ENCODE measurements at places on chromosomes 13 and 19. TPM values are rescaled to one million over a fixed set of nuclear protein-coding genes. Genes with fewer than 3 reads are reported as not detected.

DNA sequence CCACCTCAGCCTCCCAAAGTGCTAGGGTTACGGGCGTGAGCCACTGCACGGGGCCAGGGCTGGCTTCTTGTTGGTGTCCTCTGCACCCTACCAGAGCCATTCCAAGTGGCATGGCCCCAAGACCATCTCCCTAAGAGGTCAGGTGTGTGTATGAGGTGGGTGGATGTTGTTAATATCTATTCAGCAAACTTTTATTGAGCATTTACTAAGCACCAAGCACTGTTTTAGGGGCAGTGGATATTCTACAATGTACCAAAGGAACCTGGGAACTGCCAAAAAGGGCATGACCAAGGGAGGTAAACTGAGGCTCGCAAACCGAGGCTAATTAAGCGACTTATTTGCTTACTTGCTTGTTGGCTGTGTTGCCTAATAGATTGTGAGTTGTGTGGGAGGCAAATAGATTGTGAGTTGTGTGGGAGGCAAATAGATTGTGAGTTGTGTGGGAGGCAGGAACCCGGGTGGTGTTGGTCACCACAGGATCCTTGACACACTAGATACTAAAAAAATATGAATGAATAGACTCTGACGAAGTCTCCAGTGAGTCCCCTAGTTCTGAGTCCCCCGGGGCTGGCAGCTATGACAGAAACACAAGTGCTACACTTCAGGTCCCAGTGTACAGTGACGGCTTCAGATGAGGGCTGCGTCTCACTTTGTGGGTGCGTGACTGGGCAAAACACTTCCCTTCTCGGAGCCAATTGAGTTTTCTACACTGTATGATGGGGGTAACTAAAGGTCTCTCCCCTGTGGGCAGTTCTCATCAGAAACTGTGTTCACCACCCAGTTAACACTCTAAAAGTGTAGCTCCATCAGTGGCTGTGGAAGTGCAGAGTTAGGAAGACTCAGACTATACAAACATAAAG is 5.0 kb upstream of the BICRA start:
- DNase-seq: no peak

ZNF383 gene
- polyA plus RNA-seq: 14.0 TPM

GRCh38 chr19:30107251-30107650 is 165.2 kb downstream of the URI1 start:
- DNase-seq: no peak

PCDH20 gene
- 8.5 TPM for polyA plus RNA-seq

DNA sequence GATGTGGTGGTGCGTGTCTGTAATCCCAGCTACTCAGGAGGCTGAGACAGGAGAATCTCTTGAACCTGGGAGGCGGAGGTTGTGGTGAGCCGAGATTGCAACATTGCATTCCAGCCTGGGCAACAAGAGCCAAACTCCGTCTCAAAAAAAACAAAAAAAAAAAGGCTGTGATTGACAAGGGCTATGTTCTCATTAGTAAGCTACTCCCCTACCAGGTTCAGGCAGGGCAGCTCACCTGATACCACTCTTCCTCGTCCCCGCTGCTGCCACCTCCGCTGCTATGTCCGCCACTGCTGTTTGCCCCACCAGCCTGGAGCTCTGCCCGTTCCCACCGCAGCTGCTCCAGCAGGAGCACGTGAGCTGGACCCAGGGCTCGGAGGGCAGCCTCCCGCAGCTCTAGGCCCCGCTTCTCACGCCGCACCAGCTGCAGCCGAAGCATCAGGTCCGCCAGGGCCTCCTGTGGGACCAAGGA is 9.4 kb downstream of the USHBP1 start:
- DNase-seq: no peak

- DNase-seq: no peak
Measured at GRCh38 chr13:112102243-112102642, 35.3 kb downstream of the SOX1 start.

- DNase-seq: no peak
Measured at GRCh38 chr19:15976836-15977689, 28.3 kb downstream of the OR10H4 start.

DNA sequence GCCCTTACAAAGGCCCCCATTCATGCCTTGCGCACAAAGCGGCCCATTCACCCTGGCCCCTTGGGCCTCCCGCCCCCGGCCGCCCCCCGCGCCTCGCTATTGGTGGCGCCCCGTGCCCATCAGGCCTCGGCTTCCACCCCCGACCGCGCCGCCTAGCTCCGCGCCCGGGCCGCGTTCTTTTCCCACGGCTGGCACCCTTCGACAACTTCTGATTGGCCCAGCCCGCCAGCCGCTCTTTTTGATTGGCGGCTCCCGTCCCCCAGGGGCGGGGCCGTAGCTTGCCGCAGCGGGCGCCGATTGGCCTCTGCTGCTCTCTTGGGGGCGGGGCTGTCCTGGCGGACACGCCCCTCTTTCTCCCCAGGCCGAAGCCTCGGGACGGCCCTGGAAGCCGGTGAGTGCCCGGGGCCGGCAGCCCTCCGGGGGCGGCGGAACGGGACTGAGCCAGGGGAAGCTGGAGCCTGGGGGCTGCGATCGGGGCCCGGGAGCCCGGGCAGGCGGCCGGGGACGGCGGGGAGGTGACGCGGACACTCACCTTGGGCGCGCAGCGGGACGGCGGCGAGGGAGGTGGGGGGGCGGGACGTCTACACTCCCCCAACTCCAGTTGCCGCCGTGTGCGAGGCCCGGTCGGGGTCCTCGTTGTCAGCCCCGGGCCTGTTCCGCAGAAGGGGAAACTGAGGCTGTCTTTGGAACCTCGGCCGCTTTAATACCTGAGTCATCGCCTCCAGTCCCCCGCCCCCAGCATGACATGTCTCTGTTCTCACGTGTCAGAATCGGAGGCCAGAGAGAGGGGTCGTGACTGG is at the start of gene MYH14:
MYH14 (plus strand) TSS at position 342 of the 800 bp plus-strand sequence. CDS start 6,744 bp downstream, outside the sequence.
- no peak for DNase-seq

CPB2 gene
- 0.16 TPM for polyA plus RNA-seq

ZNF583 gene
- polyA plus RNA-seq: 8.6 TPM

RNF6 gene
- polyA plus RNA-seq: 38.0 TPM

ZNF549 gene
- polyA plus RNA-seq: 19.5 TPM

GRCh38 chr13:80022146-80022545 is 318.8 kb downstream of the SPRY2 start:
- DNase-seq: no peak

- no peak for DNase-seq
Measured at GRCh38 chr13:77384999-77385398, 58.1 kb upstream of the MYCBP2 start.

FAM216B gene
- polyA plus RNA-seq: not detected

RNF113B gene
- 0.10 TPM for polyA plus RNA-seq

NPAS1 gene
- 2.2 TPM for polyA plus RNA-seq

GRCh38 chr19:30183807-30184490 is 188.2 kb upstream of the ZNF536 start:
- DNase-seq: no peak

GRCh38 chr13:44249431-44249836 is 124.2 kb upstream of the SERP2 start:
- DNase-seq: no peak

DNA sequence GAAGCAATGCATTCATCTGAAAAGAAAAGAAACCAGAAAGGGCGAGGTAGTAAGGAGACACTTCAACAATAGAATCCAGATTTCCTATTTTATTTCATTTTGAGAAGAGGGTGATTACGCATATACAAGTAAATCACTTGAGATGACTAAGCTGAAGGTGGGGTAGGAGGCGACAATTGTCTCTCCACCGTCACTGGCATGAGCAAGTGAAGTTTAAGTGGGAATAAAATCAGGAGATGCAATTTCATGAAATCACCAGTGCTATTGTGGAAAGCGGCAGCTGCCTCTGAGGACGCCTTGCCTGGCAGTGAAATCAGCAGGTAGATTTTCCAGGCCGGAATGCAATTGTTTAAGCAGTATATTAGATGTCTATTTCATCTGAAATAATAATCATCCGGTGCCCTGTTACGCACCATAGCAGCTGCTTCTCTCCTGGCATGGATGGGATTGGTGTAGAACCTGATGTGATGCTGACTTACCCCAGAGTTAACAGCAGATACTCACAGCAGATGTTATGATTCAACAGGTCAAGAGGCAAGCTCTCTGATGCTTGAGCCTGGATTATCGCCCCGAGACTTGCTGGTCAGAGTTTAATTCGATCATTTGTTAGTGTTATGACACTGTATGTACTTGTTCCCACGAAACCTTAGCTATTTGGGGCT is 64.3 kb downstream of the RASL11A start:
- DNase-seq: no peak

- DNase-seq: no peak
Measured at GRCh38 chr19:51704626-51705025, 11.5 kb downstream of the SPACA6 start.

LRRC4B gene
- polyA plus RNA-seq: 27.0 TPM

CD209 gene
- polyA plus RNA-seq: 1.5 TPM

- DNase-seq: no peak
Measured at GRCh38 chr13:71056581-71056980, 810.4 kb downstream of the DACH1 start.

ZNF682 gene
- polyA plus RNA-seq: 11.8 TPM

- no peak for DNase-seq
Measured at GRCh38 chr19:37990362-37990761, 83.4 kb downstream of the SIPA1L3 start.

DNA sequence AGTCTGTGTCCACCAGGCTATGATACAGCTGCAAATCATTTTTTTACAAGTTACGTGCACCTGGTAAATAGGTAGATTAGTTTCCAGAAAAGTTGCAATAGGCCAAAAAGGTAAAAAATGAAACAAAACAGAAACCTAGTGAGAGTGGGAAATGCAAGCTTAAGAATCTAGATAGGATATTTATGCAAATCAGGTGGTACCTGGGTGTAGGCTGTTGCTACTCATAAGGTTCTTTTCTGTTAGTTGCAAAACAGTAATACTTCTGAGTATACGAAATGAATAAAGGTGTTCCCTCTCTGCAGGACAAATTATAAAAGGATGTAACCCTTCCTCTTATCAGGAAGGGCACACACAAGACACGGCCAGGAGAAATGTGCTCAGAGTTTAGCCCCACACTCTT is 97.9 kb downstream of the UGGT2 start:
- no peak for DNase-seq

CERS1 gene
- 6.7 TPM for polyA plus RNA-seq

- DNase-seq: no peak
Measured at GRCh38 chr13:71412231-71412630, 454.8 kb downstream of the DACH1 start.

DNA sequence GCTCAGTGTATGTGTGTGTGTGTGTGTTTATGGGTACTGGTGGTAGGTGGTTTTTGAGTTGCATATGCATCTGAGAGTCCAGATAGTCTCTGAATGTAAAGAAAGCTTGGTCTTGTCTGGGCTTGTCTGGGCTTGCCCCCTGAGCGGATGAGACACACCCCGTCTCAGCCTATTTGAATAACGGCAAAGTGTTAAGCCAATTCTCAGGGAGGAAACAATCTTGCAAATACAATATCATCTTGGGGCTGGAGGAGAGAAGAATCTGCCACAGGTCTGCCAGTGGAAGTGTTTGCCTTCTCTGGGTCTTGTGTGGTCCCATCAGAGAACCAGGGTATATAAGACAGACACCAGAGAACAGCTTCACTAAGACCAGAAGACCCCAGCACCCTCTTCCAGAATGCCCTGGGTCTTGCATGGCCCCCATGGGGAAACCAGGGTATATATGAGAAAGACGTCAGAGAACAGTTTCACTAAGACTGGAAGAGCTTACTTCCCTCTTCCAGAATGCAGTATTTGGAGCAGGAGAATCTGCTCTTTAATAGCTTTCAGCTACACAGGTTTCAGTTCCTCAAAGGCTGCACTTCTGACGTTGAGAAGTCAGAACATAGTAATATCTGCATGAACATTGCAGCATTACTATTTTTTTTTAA is 13.3 kb downstream of the CD70 start:
- DNase-seq: no peak

MEIOSIN gene
- polyA plus RNA-seq: not detected

DNA sequence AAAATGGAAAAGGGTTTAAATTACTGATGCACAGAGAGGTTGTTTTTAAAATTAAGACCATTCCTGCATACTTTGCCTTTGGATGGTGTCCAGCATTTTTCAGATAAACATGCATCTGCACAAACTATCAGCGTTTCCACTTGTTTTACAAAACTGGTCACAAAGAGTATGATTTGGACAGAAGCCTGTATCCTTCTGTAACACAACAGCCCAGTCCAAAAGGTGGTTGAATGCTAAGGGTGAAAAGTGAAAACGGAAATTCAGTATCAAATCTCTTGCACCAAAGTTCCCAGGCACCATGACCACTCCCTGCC is 21.7 kb upstream of the DOCK9 start:
- DNase-seq: no peak

DNA sequence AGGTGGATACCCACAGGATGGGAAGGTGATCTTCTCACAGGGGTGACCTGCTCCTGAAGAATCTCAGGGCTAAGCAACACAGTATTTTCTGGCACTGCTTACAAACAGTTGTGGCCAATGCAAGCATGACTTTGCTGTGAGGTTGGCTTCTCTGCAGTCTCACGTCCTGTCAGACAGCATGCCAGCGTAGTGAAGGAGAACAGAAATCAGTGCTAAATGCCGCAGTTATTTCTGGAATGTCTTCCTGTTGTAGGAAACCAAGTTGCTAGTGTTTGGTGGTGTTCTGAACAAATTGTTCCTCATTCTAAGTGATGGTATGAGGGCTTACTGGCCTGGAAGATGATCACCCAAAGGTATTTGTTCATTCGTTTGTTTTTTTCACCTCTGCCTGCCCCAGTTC is 320.1 kb downstream of the MTUS2 start:
- no peak for DNase-seq

CGB2 gene
- polyA plus RNA-seq: not detected

ZNF560 gene
- polyA plus RNA-seq: 0.78 TPM

Data from left renal cortex interstitium (tissue), 4 donors.